ENCODE measurements at places on chromosomes 16 and 17.
A peak's percentile ranks its signal among the peaks of the same experiment; 100 is the strongest.

DNA sequence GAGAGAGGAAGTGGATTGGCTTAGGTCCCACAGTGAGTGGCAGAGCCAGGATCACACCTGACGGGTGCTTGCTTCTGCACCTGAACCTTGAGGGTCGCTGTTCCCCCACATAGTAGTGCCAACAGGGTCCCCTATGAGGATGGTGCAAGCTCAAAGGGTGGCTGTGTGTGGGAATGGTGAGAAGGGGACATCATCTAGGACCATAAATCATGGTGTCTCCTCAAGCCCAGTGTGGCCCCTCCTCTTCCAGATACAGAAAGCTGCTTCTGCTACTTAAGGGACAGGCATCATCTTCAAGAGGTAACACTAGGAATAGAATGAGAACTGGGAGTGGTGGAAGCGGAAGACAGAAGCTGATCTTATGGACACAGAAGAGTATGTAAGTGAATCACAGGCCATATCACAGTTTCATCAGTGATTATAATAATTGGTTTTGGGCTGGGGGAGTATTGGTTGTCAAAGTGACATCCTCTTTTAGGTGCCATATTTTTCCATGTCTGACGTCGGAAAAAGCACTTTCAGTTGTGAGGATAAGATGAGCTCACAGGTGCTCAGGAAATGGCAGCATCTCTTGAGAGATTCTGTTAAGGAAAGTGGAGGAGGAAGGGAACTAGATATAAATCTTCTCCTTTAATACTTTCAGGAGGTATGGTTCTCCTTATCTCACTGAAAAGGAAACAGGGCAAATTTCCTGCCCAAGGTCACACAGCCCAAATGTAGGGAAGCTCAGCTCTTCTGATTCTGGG is 83.2 kb upstream of the HNF1B start:
- no peak for DNase-seq

GRCh38 chr17:7240375-7240774 is 1.1 kb upstream of the PHF23 start:
- no peak for DNase-seq

GRCh38 chr16:83530293-83530692 is 277.5 kb upstream of the HSBP1 start:
- DNase-seq = peak; percentile 59

- no peak for DNase-seq
Observed at GRCh38 chr17:44389723-44390202, 314 bp upstream of the ITGA2B start.

DNA sequence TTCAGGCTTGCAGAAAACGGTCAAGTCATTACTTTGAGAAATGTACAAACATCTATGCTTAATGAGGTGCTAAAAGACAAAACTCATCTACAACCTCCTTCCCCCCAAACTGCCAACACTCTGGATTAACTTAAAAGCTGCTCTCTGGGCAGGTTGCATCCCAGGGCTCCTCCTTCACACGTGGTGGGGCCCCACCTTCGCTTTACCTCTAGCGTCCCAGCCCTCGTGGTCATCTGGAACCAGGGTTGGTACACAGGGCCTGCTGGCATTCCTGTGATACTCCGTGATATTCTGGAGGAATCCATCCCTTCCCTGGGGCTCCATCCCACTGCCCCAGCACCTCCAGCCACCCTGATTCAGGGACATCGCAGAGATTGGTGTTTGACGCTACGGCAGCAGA is 4.8 kb downstream of the METRNL start:
- DNase-seq = no peak

- DNase-seq = no peak
Observed at GRCh38 chr16:25633549-25633948, 58.2 kb upstream of the HS3ST4 start.

Measured in stromal cell of bone marrow (primary cell).